ENCODE measurements at places on chromosomes 13 and 19.
A peak's percentile ranks its signal among the peaks of the same experiment; 100 is the strongest.

GRCh38 chr13:20231839-20232555 is at the start of gene GJB6:
Gene GJB6, minus strand, starts transcription at chr13:20232319. Its CDS starts 8,839 bp downstream, at chr13:20223480.
- DNase-seq: peak; percentile 31

- no peak for DNase-seq
Measured at GRCh38 chr13:50671497-50671850, 172.0 kb downstream of the DLEU7 start.

- DNase-seq: peak; percentile 75
Measured at GRCh38 chr19:48644839-48645619, 958 bp downstream of the CA11 start.

DNA sequence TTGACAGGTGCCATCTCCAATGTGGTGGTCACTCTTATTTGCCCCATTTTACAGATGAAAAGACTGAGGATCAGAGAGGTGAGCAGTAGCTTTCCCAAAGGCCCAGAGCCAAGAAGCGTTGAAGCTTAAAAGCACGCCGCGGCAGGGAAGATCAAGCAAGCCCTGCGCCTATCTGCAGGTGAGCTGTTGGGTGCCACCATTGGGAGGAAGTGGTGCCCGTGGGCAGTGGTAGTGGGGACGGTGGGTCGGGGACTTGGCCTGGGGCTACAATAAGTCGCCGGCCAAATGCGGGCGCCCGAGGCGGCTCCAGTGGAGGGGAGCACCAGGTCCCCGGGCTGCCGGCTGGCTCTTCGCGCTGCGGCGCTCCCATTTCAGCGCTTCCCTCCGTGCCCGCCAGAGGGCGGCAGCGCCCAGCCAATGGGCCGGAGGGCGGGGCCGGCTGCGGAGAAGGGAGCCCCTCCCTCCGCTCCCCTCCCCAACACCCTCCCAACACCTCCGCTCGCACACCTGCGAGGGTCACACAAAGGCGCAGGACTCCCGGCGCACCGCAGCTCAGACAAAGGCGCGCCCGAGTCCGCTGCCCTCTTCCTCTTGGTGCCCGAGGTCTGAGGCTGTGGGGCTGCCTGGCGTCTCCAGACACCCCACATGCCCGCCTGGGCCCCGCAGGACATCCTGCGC is 744 bp upstream of the POU2F2 start:
- peak; percentile 87 for DNase-seq

- DNase-seq: no peak
Measured at GRCh38 chr19:49520705-49521319, 7.0 kb upstream of the RCN3 start.

GRCh38 chr13:50291611-50292010 is 276.4 kb downstream of the KCNRG start:
- DNase-seq: no peak

- DNase-seq: no peak
Measured at GRCh38 chr13:108365255-108365654, 95.7 kb downstream of the TNFSF13B start.

- DNase-seq: no peak
Measured at GRCh38 chr13:111316161-111316730, 4.2 kb upstream of the TEX29 start.

GRCh38 chr13:46962281-46962941 is 65.6 kb upstream of the HTR2A start:
- no peak for DNase-seq

DNA sequence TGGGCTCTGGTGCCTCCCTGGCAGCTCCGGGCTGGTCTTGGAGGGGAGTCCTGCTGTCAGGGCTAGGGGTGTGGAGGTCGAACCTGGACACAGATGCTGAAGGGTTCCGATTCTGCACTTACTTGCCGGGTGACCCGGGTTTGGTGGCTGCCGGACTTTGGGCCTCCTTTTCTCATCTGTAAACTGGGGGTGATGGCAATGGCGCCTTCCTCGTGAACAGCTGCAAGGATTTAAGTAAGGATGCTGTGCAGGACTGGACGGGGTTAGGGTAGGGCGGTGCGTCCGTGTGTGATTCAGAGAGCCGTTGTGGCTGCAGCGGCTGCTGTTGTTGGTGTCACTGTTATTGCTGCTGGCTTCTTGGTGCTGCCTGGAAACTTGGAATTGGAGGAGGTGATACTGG is 2.4 kb downstream of the HPN start:
- no peak for DNase-seq

DNA sequence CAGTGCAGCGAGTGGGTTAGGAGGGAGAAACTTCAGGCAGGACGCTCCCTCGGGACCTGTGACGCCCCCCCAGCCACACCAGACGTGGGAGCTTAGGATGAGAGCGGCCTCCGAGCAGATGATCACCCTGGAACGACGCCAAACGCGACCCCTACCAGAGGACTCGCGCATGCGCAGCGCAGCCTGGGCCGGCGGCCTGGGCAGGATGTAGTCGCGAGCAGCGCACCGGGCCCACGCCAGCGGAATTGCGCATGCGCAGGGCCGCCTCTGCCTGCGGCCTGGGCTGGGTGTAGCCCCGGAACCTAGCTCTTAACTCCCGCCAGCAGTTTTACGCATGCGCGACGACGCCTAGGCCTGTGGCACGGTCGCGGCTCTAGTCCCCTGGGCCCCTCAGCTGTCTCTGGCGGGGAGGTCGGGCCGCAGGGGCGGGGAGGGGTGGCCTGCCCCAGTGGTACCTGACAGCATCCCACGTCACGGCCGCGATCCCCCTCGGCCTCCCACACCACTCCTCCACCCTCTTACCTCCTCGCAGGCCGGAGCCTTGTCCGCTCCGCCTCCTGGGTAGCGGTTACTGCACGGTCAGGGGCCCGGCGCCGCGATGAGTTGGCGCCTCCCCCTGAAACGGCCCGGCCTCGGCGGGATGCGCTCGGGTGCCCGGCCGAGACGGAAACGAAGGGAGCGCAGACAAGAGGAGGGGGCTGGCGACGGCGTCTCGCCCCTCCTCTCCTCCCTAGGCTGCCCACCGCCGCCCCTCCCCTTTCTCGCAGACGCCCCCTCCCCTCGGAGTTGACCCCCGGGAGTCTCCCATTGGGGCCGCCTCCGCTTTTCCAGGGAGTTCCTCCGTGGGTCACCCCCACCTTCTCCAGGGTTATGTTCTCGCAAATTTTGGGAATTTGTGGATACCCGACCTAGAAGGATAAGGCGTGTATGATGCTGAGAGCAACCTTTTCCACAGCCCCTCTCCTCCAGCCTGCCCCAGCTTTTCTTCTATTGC is at the start of gene RCBTB2:
Gene RCBTB2, minus strand, starts transcription at position 575 of the 994 bp plus-strand sequence. CDS start 11,141 bp downstream, outside the sequence.
- peak; percentile 99 for DNase-seq

DNA sequence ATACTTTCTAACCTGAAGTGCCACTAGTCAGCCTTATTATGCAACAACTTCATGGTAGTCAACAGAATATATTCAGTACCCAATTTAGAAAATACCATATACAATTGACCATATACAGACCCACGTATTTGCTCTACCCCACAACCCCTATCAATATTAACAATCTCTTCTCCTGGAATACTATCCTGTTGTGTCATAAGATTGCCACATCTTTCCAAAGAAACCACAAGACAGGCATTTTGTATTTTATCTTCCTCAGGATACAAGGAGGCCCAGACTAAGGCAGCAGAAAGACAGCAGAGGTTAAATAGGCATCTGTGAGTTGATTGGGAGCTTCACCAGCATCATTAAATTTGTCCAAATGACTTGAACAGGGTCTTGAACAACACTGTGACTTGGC is 4.5 kb downstream of the SPART start:
- no peak for DNase-seq

DNA sequence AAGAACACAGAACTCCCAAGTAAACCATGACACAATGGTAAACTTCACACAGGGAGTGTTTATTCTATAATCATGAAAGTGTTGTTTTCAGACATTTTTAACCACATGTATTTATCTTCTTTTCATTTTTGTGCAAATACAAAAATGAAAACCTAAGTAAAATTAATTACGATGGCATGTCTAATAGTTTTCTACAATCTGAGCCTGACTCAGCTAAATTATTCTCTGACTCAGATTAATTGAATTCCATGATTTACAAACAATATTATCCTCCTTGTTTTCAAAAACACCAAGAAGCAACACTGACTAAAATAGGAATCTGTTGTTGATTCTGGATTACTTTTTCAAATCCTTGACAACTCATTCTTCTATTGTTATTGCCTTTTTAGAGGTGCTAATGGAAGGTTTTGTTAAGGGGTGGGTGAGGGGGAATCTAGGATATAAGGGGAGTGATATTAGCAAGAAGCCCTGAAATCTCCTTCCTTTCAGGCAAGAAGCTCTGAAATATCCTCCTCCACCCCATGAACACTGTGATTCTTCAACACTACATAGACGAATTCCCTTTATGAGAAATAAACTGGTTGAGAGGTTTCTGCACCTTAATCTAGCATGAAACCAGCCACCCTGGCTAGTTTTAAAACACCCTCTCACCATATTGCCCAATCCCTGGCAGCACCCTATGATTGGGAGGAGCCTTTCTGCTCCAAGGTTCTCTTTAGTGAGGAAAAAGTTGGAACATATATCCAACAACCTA is 1057.7 kb upstream of the PCDH20 start:
- no peak for DNase-seq

GRCh38 chr13:101530293-101530692 is 77.8 kb downstream of the ITGBL1 start:
- DNase-seq: no peak

DNA sequence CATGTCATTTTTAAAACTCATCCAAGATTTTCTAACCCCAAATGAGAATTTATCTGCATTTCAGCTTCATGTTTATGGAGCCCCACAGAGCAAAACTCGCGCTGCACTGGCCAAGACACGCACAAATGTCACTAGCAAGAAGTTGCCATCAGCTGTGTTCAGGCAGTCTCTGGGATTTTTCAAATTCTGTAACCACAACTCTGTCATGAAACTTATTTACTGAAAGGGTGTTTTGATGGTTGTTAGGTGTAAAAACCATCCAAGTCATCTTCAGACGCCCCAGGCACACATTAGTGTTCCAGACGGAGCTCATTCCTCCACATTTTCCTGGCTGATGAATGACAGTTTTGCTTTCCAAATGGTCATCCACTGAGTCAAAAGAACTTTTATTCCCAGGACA is 63.4 kb downstream of the SLC7A1 start:
- DNase-seq: no peak

DNA sequence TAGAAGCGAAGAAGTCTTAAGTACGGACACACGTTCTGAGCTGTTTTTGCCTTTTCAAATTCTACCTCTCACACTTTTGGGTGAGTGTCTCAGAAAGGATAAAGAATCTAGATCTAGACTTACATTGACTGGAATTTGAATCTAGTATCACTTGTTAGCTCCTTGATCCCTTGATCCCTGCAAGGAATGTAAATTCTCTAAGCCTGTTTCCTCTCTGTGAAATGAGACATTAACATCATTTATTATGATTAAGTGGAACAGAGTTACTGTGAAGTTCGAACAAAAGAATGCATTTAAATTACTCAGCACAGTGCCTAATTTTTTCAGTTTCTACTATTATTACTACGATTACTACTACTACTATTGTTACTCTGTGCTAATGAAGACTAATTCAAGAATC is 86.6 kb upstream of the POSTN start:
- DNase-seq: no peak

DNA sequence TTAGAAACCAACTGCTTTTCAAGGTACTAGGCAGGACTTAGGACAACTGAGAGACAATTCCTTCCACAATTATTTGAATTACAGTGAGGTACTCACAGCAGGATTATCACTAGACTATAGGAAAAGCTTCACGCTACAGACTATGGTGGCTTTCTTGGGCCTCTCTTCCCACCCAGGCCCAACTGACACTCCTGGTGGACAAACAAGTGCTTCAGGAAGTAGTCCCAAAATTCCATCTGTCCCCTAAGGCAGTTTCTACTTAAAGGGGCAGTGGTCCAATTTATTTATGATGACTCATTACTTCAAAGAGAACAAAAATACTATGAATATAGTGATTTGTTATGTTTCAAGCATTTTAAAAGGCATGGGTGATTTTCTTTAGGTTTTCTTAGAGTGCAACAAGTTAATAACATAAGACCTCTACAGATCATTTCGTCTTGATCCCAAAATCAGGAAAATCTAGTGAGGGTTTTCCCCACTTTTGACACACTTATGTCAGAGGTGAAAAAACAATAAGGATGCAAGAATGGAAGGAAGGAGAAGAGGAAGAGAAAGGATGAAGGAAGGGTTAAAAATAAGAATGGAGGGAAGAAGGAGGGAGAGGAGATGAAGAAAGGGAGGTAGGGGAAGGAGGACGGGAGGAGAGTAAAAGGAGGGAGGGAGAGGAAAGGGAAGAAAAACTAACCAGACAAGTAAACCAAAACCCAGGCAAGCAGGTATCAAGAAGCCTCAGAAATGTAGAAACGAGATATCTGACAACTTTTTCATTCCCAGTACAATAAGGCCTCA is 100.7 kb downstream of the SERP2 start:
- no peak for DNase-seq

GRCh38 chr19:35562336-35562735 is 1.1 kb downstream of the ATP4A start:
- no peak for DNase-seq
